ENCODE measurements at places on chromosomes 12 and 14.
A peak's percentile ranks its signal among the peaks of the same experiment; 100 is the strongest.

DNA sequence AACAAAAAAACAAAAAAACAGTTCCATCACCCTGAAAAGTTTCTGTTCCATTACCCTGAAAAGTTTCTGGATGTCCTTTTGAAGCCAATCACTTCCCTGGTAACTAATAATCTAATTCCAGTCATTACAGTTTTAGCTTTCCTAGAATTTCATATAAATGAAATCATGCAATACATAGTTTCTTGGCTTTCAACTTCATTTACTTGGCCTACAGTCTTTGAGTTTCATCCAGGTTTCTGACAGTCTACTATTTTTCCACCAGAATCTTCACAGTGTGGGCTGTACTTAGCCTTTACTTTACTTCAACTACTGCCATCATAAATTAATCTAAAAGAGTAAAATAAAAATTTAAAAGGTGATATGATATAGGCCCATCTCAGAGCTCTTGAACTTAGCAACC, 55.5 kb downstream of the RPS6KA5 start:
- DNase-seq: no peak

DNA sequence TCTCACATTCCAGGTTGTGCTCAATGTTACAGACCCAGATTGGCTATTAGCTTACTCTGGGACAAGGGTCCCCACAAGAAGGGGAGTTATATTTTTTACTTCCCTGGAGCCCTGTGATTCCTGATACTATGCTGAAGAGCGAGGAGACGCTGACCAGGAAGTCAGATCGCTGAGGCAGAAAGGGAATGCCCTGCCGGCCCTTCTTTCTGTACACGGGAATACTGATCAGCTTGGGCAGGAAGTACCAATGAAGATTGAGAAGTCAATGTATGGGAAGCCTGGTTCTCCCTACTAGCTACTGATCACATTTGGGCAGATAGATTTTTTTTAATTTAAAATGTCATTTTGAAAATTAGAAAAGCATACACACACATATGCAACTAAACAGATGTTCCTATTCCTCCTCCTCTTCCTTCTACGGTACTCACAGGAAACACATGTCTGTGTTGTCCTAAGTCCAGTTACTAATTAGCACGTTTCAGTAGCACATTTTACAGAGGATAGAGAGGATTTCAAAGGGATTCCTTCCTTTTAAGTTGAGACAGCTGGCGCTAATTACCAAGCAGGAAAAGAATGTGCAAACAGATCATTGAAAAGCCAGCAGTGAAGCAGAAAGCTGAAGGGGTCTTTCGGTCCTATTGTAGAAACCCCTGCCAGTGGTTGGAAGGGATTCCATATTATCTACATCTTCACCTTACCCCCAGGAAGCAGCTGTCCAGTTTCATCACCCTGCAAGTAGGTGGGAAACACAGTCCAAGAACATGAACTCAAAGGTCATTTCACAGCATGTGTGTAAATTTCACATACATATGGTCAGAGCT, 292.4 kb downstream of the DUSP6 start:
- no peak for DNase-seq

DNA sequence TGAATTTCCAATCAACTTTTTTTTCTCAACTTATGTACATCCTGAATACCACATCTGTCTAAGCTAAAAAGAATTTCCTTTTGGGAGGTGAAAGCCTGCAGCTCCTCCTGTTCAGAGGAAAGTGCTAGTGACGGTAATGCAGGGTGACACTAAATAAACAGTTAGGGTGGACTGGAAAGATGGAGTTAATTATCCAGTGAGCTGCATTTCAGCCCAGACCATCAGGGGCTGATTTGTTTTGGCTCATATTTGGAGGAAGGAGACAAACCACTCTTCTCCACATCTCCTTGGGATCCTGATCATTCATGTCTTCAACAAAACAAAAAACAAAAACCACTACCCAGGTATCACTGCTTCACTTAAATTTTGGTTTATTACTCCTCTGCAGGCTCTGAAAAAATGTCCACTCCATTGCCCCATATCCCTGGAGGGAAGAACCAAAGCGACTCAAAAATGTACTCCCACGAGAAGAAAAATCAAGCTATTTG, 5.1 kb upstream of the SIX1 start:
- DNase-seq: no peak

DNA sequence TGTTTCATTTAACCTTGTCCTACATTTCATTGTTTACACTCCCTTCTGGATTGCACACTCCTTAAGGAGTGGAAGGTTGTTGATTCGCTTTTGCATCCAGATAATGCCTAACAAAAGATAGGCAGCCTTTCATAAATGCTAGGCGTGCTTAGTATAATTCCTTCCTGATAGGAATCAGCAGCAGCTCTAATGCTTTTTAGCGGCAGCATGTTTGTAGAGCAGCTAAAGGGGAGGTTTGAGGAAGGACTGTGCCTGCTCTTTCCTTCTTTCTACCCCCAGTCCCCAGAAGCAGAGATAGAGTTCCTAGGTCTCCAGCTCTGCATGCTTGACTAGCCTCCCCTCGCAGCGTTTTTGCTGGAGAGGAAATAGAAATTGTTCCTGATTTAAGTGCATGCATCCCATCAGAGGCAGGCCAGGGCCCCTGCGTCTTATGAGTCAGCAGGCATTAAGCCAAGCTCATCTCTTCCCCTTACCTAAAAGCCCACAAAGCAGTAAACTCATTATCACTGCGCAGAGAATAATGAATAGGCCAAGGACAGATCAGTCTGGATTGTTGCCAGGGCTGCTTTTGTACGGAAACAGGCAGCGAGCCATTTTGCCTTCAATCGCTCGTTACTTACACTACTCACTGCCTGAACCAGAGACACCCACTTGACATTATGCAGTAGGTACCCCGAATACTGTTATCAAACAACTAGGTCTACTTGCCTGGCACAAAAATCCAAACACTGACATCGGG, 14.0 kb upstream of the TBPL2 start:
- no peak for DNase-seq

GRCh38 chr12:50110762-50111351, 1.2 kb upstream of the COX14 start:
- DNase-seq: no peak

GRCh38 chr14:21334202-21334906, 49.5 kb downstream of the SUPT16H start:
- DNase-seq: no peak

DNA sequence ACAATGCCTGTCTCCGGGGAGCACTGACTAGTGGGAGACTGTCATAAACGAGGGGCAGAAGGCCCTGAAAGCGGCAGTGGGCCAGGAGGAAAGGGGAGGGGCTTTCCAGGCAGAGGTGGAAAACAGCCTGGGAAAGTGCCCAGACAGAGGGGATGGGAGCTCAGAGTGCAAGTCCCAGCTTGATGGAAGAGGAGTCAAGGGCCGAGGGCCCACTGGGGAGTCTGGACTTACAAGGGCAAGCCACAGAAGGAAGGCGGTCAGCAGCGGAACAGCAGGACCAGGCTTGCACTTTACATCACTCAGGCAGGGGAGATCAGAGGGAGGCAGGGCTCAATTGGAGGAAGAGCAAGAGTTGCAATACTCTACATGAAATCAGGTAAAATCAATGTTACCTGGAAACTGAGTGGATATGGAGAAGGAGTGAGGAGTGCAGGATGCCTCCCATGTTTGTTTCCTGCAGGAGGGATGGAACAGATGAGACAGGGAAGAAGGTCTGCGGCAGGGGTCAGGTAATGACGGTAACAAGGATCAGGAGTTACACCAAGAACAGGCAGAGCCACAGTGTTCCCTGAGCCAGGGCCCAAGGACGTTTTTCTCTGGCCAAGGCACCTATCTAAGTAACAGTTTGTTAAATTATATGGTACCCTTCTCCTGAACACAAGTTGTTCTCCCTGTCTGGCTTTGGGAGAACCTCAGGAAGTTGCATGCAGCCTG, 23.8 kb downstream of the PXN start:
- DNase-seq: no peak

GRCh38 chr14:81132468-81132867, 88.3 kb downstream of the GTF2A1 start:
- no peak for DNase-seq

DNA sequence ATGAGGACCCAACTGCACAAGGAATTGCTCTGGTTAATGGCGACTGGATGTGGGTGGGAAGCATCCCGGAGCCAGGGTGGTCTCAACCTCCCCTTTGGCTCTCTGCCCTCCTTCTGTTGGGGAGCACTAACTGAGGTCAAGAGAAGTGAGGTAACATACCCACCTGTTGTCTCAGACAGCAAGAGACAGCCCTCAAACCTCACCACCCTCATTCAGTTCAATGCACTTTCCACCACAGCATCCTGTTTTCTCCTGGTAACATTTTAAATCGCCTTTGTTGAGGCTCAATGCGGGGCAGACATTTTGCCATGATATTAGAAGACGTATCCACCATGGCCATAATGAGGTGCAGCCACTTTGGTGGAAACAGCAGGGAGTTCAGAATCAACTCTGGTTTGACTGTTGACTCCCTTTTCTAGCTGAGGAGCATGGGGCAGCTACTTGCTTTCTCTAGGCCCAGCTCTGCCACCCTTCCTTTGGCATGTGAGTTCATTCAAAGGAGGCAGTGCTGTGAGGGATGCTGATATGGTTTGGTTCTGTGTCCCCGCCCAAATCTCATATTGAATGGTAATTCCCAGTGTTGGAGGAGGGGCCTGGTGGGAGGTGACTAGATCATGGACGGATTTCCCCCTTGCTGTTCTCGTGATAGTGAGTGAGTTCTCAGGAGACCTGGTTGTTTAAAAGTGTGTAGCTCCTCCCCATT, 338.6 kb downstream of the PCNX1 start:
- peak; percentile 9 for DNase-seq

- no peak for DNase-seq
Measured at GRCh38 chr12:132623072-132623869, 4.7 kb downstream of the P2RX2 start.

GRCh38 chr14:78202163-78202562, 32.0 kb downstream of the NRXN3 start:
- DNase-seq: no peak

- DNase-seq: peak; percentile 17
Measured at GRCh38 chr12:108193917-108194316, 64.8 kb downstream of the WSCD2 start.

- DNase-seq: no peak
Measured at GRCh38 chr12:102050660-102051430, 10.9 kb downstream of the WASHC3 start.

- no peak for DNase-seq
Measured at GRCh38 chr12:8018666-8019581, 13.6 kb upstream of the FOXJ2 start.

DNA sequence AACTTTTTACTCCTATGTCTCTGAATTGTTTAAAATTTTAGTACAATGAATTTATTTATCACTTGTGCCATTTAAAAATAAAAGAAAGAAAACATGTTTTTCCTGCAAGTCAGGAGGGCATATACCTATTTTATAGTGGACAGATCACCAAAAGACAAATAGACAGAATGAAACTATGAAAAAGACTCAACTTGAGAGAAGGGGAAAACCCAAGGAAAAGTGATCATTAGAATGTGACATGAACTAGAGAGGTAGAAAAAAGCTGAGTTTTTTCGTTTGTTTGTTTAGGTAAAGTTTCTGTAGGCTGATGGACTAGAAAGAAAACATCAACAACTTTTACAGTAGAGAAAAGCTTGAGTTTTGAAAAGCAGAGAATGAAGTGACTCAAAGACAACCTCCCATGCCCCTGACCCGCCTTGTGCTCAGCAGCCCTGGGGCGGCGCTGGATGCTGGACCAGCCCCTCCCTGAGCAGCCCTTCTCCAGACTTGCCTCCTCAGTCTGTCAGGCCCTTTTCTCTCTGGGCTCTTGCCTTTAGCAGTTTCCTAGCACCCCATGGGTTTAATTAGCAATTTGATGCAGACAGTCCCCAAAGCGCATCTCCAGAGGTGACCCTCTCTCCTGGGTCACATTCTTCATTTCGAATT, 95.1 kb upstream of the ARID2 start:
- DNase-seq: no peak

DNA sequence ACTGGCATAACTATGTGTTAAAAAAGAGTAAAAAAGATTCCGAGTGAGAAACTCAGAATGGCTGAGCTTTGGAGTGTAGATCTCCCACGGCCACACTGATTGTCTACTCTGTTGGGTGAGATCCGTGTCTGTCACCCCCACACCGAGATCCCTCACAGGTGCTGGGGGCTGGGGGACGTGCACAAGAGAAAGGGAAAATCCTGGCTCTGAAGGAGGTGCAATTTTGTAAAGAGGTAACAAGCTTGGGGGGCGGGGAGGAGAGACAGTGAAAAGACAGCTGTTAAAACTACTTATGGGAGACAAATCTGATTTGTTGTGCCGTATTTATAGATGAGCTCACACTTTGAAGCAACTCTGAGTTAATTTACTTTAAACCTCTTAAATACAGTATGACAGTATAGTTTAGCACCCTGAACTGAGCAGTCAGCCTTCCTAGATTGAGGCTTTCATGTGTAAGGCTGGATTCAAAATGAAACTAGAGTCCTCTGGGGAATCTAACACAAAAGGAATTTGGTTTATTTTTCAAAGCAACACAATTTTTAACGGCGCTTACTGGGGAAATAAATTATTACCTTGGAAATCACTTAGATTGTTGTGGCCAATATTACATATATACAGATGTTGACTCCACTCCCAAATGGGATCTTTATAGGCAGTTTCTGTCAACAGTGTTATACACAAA, 167.4 kb upstream of the RGS6 start:
- DNase-seq: no peak

DNA sequence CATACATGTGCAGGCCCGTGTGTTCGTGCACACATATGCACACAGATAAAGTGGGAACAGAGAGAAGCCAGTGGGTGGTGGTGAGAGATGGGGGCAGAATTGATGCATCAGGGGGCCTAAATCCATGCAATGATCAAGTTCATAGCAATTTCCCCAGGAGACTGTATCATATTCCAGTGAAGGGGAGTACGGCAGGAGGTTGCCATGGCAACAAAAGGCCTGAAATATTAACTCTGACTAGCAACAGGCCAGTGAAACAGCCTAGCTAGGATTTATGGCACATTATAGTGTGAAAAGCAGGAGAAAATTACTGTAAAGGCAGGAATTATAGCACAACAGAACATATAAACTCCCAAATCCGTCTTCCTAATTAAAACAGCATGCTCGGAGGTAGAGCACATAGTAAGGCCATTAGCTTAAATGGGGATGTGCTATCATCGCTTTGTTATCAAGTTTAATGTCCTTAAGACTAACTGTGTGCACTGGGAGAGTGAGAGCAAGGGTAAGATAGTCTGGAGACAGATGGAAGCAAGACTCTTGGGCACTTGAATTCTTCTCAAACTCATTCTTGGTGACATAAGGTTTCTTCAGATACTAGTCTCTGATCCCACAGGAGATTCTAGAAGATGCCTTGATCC, 806.3 kb downstream of the DIO2 start:
- DNase-seq: no peak

DNA sequence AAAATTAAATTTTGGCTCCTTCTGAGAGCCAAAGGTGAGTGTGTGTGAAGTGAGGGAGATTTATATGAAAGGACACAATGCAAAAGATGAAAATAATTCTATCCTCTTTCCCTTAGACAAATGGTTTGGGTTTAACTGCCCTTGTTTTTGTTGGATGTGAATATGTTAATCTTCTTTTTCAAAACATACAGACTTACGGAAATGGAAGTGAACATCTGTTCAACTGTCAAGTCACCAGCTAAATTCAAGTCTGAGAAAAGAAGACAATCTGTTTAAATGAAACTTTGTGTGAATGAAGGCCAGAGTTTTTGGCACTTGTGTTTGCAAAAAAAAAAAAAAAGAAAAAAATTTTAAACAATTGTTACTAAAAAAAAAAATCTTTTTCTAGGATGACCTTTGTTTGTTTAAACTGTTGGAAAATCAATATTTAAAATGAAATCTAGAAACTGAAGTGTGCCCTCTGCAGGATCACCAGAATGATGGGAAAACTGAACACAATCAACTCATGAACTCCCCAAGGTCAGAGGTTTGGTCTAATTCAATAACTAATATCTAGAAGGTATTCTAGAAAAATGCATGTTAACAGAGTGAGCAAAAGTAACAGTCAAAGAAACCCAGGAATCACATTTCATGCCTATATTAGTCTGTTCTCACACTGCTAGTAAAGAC, 448.8 kb downstream of the FLRT2 start:
- DNase-seq: no peak

Data from CD4-positive, alpha-beta T cell treated with Interleukin-21 for 1 hour (primary cell).